Transverse colon (tissue), 4 donors: ENCODE measurements at places on chromosomes 12 and 14. TPM values are rescaled to one million over a fixed set of nuclear protein-coding genes. Genes with fewer than 3 reads are reported as not detected.

SDR9C7 gene
- total RNA-seq = not detected

AKAP3 gene
- not detected for total RNA-seq

BTBD7 gene
- total RNA-seq = 53.1 TPM

ANO4 gene
- total RNA-seq = not detected

IAPP gene
- total RNA-seq = not detected

TAS2R9 gene
- total RNA-seq = not detected

IL22 gene
- total RNA-seq = not detected

FOXN4 gene
- not detected for total RNA-seq

KRT2 gene
- not detected for total RNA-seq

GRCh38 chr12:71195338-71195896, 37.6 kb upstream of the TSPAN8 start:
- H3K4me1 ChIP-seq = no peaks in the 10 kb centered on the region
- no peak overlapping the region for H3K4me3 ChIP-seq
- DNase-seq = no peak
- H3K36me3 ChIP-seq = no peaks in the 10 kb centered on the region
- no peaks in the 10 kb centered on the region for H3K27me3 ChIP-seq

DNA sequence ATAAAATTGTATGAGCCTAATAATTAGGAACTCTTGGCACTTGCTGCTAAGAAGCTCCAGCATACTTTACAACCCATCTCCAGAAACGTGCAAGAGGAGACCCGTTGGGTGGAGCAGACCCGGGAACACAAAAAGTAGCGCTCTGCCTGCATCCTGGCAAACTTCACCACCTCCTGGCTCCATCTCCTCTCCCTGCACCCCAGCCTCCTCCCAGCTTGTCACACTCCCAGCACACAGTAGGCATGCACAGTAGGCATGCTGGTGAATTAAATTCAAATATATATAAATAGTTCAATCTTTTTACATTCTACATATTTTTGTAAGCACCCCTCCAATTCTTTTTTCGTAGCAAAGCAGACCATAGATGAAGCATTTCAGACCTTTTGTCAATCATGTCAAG, 1.2 kb downstream of the VSIG10 start:
- H3K4me1 ChIP-seq = peaks cover 17% of the 10 kb centered on the region
- no peaks in the 10 kb centered on the region for H3K36me3 ChIP-seq
- no peaks in the 10 kb centered on the region for H3K27me3 ChIP-seq

GRCh38 chr14:90696720-90697119, 119.5 kb downstream of the TTC7B start:
- no peak for DNase-seq
- no peaks in the 10 kb centered on the region for H3K27me3 ChIP-seq
- H3K27ac ChIP-seq = peak overlapping the region; percentile 69
- H3K4me3 ChIP-seq = no peak overlapping the region
- H3K4me1 ChIP-seq = peaks cover 7% of the 10 kb centered on the region

GRCh38 chr14:58428118-58428683, 682 bp downstream of the KIAA0586 start:
- DNase-seq = peak; percentile 12
- peaks cover 18% of the 10 kb centered on the region for H3K4me1 ChIP-seq
- peaks cover 8% of the 10 kb centered on the region for H3K36me3 ChIP-seq
- peak overlapping the region; percentile 88 for H3K27ac ChIP-seq
- H3K4me3 ChIP-seq = peak overlapping the region; percentile 37

GRCh38 chr12:59115995-59116394, 195.7 kb upstream of the LRIG3 start:
- H3K4me1 ChIP-seq = peaks cover 3% of the 10 kb centered on the region
- H3K27ac ChIP-seq = no peak overlapping the region
- H3K27me3 ChIP-seq = no peaks in the 10 kb centered on the region
- H3K4me3 ChIP-seq = no peak overlapping the region
- DNase-seq = no peak

DNA sequence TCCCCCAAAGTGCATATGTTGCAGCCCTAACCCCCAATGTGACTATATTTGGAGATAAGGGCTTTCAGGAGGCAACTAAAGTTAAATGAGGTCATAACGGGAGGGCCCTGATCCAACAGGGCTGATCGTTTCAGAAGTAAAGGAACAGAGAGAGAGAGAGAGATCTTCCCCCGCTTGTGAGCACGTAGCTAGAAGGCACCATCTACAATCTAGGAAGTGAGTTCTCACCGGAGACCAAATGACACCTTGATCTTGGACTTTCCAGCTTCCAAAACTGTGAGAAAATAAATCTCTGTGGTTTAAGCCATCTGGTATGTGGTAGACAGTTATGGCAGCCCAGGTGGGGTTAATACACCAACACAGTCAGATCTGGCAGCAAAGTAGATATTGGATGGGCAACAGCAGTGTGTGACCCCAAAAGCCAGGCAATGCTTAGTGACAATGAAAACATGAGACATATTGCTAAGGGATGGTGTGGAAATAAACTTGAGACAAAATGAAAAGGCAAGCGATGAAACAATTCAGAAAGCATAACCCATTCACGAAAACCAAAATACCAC, 147.2 kb upstream of the GSC start:
- no peaks in the 10 kb centered on the region for H3K27me3 ChIP-seq
- DNase-seq = no peak
- no peak overlapping the region for H3K4me3 ChIP-seq
- no peaks in the 10 kb centered on the region for H3K36me3 ChIP-seq
- H3K27ac ChIP-seq = no peak overlapping the region

GRCh38 chr12:44875417-44875953, 630 bp downstream of the NELL2 start:
- peak overlapping the region; percentile 25 for H3K4me3 ChIP-seq
- peaks cover 78% of the 10 kb centered on the region for H3K27me3 ChIP-seq
- H3K4me1 ChIP-seq = peaks cover 26% of the 10 kb centered on the region
- DNase-seq = no peak
- H3K36me3 ChIP-seq = no peaks in the 10 kb centered on the region
- no peak overlapping the region for H3K27ac ChIP-seq

DNA sequence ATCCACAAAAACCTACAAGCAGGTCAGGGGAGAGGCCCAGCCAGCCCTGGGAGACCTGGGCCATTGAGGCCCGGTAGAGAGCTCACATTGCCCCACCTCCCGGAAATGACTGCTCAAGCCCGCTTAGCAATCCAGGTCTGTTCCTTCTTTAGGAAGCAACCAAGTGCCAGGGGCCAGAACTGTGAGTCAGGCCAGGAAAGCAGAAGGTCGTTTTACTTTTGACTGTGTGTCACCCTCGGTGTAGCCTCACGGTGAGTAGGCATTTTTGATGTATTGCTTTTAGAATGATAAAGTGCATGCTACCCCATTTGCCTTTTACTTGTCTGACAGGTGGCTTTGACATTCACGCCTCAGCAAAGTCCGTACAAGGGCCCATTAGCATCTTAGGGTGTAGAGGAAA, 25.4 kb upstream of the PWP1 start:
- no peak overlapping the region for H3K27ac ChIP-seq
- no peaks in the 10 kb centered on the region for H3K27me3 ChIP-seq
- no peaks in the 10 kb centered on the region for H3K4me1 ChIP-seq
- H3K36me3 ChIP-seq = no peaks in the 10 kb centered on the region

- H3K27ac ChIP-seq = no peak overlapping the region
- no peak overlapping the region for H3K4me3 ChIP-seq
- H3K4me1 ChIP-seq = no peaks in the 10 kb centered on the region
- H3K36me3 ChIP-seq = no peaks in the 10 kb centered on the region
Observed at GRCh38 chr14:53409969-53410368, 256.8 kb upstream of the DDHD1 start.

GRCh38 chr12:115920395-115921183, 356.9 kb downstream of the MED13L start:
- H3K36me3 ChIP-seq = no peaks in the 10 kb centered on the region
- no peak overlapping the region for H3K27ac ChIP-seq
- no peak for DNase-seq
- peaks cover 4% of the 10 kb centered on the region for H3K4me1 ChIP-seq
- H3K4me3 ChIP-seq = no peak overlapping the region

- H3K4me1 ChIP-seq = no peaks in the 10 kb centered on the region
- DNase-seq = no peak
- H3K27ac ChIP-seq = no peak overlapping the region
Observed at GRCh38 chr12:112175361-112176155, 50.2 kb downstream of the TRAFD1 start.

- H3K27ac ChIP-seq = no peak overlapping the region
- H3K4me1 ChIP-seq = no peaks in the 10 kb centered on the region
- H3K4me3 ChIP-seq = no peak overlapping the region
- no peaks in the 10 kb centered on the region for H3K27me3 ChIP-seq
- no peak for DNase-seq
Observed at GRCh38 chr12:7295529-7295928, 8.3 kb upstream of the ACSM4 start.

DNA sequence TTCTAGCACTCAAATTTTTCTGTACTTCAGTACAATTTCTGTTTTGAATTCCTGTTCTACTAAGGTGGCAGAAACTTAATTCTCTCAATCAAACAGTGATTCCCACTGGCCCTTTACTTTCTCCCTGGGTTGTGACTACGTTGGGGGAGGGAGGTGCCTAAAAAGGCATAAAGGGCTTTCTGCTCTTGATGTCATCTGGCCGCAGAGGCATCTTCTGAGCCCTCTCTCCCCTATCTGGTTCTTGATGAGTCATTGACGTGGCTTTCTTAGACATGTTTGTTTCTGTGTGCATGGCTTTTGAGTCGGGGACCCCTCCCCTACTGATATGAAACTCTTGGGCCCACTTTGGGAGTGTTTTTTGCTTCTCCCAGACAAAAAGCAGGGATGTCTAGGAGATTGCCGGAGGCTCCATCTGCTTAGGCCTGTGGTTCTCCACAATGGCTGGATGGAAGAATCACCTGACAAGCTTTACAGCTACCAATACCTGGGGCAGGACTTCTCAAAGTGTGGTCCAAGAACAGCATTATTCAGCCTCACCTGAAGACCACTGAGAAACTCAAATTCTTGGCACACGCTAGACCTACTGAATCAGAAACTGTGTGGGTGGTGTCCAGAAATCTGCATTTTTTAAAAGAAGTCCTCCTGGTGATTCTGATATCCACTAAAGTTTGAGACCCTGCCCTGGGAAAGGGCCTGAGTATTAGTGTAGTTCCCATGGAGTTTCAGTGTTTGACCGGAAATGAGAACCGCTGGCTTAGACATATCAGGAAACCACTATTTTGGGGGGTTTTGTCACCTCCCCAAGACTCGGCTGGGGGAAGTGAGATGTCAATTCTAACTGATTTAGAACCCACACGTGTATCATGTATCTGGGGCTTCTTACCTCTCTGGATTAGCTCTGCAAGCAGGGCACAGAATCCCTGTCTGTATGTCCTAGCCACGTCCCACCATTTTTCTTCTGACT, 395.7 kb upstream of the PDE3A start:
- DNase-seq = no peak
- no peaks in the 10 kb centered on the region for H3K36me3 ChIP-seq
- peaks cover 4% of the 10 kb centered on the region for H3K4me1 ChIP-seq
- no peak overlapping the region for H3K27ac ChIP-seq
- no peaks in the 10 kb centered on the region for H3K27me3 ChIP-seq
- no peak overlapping the region for H3K4me3 ChIP-seq

DNA sequence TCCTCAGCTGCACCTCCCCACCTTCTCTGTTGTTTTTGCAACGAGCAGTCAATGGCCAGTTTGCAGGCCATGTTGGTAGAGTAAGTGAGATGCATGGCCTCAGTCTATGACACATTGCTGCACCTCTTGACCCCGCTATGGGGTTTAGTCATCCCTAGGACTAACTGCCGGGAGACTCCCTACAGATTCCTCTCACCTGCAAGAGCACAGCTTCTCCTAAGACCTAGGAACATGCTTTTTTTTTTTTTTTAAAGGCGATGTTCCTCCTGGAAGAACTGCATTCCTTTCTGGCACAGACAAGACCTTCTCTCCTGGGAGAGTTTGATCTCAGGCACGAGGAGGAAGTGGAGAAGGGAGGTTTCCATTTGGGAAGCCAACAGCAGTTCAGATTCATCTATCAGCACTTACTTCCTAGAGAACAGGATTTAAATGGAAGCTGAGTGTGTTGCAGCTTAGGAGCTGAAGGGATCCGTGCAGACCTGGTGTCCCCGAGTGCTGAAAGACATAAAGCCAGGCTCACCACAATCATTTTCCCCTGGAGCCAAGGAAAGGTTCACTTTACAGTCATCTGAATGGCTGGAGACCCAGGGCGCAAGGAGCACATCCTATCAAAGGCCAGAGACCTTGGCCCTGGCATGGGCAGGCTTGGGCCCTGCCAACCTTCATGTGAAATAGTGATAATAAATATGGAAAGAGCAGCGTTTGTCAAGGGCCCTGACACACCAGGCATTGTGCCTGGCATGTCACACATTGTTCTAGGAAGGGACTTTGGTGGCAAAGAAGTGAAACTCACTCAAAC, 104.1 kb downstream of the LGMN start:
- H3K27ac ChIP-seq = peak overlapping the region; percentile 92
- peaks cover 22% of the 10 kb centered on the region for H3K4me1 ChIP-seq
- DNase-seq = no peak
- H3K36me3 ChIP-seq = no peaks in the 10 kb centered on the region
- no peak overlapping the region for H3K4me3 ChIP-seq

- H3K4me1 ChIP-seq = no peaks in the 10 kb centered on the region
- H3K4me3 ChIP-seq = no peak overlapping the region
Observed at GRCh38 chr12:91098461-91098860, 12.8 kb downstream of the LUM start.

DNA sequence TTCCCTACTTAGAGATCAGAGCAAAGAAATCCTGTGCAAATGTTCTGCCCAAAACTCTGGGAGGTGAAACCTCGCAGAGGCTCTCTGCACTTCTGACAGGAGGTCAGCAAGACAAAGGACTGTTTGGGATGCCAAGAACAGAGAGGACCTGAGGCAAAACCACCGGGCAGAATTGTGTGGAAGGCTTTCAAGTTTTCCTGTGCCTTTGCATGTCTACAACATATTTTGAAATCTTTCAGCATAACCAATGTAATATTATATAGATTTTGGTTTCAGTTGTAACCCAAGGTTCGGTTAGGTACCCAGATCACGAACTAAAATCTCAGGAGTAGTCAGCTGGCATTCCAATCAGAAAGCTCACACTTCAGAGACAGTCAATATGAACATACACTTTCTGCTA, 99.4 kb upstream of the PLEKHA5 start:
- H3K4me3 ChIP-seq = no peak overlapping the region
- peaks cover 5% of the 10 kb centered on the region for H3K4me1 ChIP-seq
- DNase-seq = no peak
- no peaks in the 10 kb centered on the region for H3K36me3 ChIP-seq
- no peaks in the 10 kb centered on the region for H3K27me3 ChIP-seq
